ENCODE measurements at places on chromosomes 2 and 18.

DNA sequence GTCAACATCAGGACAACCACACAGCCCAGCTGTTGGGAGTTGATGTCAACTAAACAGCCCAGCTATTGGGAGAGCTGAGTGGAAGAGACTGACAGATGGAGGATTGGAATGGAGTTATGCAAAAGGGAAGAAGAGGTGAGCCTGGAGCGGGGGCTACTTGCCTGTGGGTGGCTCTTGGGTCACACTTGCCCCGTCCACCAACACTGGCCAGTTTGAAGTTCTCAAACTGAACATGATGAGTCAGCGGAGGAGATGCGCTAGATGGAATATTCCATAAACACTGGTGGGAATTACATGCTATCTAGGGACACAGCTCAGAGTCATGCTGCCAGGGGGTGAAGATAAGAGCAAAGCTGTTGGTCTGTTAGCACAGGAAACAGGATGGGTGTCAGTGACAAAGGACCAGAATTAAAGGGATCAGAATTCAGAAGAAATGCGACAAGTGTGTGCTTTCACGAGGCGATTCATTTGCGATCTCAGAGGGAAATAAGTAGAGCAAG lies 33.2 kb upstream of the AGAP1 start:
- no peak for DNase-seq

DNA sequence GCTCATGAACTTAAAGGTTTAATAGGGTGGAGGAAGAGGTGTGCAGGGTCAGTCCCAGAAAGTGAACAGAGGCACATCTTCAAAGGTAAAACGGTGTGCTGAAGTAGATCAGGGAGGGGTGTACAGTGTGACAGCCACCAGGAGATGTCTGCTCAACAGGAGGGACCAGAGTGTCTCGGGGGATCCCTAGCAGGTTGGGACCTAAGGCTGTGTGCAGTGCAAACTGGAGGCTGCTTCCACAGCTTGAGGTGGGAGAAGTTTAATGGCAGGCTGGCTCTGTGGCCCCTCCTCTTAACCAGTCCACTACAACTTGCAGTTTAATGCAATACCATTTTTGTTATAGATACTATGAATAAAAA lies 33.2 kb downstream of the PLA2R1 start:
- no peak for DNase-seq

- DNase-seq = no peak
Observed at GRCh38 chr18:23177433-23178072, 42.3 kb downstream of the CABLES1 start.

DNA sequence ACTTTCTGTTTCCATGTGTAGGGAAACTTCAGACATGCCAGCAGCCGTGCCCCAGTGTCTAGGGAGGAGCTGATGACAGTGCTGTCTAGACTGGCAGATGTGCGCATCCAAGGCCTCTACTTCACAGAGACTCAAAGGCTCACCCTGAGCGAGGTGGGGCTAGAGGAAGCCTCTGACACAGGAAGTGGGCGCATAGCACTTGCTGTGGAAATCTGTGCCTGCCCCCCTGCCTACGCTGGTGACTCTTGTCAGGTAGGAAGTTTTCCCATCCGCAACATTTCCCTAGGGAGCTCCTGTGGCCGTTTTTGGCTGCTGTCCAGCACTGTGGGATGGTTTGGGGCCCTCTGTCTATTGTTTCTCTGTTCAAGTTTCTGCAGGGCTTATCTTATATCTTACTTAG lies 143.1 kb upstream of the TTC39C start:
- DNase-seq = no peak

DNA sequence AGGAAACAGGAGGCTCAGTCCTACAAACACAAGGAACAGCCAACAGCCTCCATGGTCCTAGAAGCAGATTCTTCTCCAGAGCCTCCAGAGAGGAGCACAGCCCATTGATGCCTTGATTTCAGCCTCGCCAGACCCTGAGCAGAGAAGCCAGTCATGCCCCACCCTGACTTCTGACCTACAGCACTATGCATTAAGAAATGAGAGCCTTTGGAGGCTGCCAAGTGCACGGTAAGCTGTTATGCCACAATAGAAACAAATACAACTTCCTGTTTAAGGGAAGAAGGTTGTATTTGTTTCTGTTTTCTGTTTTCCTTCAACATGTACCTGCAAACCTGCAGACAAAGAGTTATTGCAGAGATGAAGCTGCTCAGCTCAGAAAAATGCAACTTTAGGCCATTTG lies 181.3 kb upstream of the AGAP1 start:
- no peak for DNase-seq

DNA sequence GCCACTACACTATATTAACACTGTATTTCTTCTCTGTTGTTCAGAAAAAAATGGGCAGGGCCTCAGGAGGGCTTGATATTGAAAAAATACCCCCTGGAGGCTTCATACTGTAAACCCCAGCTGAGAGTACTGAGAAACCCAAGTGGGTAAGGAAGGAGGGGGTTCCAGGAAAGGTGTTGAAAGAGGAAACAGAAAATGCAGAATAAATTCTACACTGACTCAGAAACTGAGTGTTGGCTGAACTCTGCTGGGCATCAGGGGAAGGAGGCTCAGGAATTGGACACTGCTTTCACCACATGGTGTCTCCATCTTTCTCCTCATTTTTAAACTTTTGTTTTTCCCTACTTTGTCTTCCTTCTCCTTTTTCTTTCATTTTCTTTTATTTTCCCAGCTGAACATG lies 253.7 kb downstream of the DYM start:
- no peak for DNase-seq

GRCh38 chr2:229920011-229920641 lies 1.7 kb downstream of the TRIP12 start:
- peak; percentile 52 for DNase-seq

GRCh38 chr2:26681656-26682055 lies 10.9 kb upstream of the KCNK3 start:
- no peak for DNase-seq

- no peak for DNase-seq
Observed at GRCh38 chr2:122328816-122329215, 573.4 kb downstream of the TSN start.

- no peak for DNase-seq
Observed at GRCh38 chr2:175817221-175817620, 184.8 kb downstream of the LNPK start.

- DNase-seq = peak; percentile 66
Observed at GRCh38 chr18:63963615-63964256, 6.1 kb upstream of the SERPINB8 start.

DNA sequence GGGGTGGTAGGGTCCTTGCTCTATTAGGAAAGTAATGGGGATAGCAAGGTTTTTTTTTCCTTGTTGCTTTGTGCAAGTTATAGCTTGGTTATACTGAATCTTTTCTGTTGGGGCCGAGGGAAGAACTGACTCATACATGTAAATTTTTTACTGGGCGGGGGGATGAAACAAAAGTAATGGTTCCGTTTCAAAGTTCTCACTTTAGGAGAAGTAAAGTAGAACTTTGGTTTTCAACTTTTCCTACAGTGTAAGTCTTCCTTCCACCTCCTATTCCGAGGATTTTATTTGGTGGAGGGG lies 1.1 kb downstream of the AFTPH start:
- DNase-seq = peak; percentile 16

DNA sequence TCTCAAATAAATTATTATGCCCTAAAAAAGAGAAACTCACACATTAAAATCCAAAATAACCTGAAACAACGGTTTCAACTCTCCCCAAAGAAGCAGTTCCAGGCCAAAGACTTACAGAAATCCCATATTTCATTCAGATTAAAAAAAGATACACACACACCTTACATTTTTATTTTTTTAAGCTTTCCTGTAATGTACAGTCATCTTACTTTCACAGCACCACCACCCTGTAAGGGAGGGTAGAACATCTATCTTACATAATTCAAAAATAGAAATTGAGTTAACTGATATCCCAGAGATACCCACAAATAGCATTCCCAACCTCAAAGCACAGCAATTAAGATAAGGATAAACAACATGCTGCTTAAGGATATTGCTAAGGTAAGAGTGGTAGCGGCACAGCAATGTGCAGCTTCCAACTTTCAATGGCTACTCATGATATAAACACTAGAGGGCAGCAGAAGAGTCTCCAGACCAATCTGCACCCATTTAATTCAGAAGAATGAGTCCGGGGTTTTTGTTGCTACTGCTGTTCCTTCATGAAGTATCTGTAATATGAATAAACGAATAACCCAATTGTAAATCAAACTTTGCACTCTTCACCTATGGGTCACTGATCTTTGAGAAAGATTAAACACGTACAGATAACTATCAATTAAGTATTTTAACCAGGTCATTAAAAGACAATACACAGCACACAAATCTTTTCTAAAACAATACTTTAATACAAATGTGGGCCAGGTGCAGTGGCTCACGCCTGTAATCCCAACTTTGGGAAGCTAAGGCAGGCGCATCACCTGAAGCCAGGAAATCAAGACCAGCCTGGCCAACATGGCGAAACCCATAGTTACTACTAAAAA lies 11.3 kb downstream of the GFPT1 start:
- DNase-seq = peak; percentile 37

GRCh38 chr2:134169788-134170187 lies 84.1 kb upstream of the MGAT5 start:
- no peak for DNase-seq

GRCh38 chr2:43302961-43303494 lies 76.6 kb upstream of the ZFP36L2 start:
- no peak for DNase-seq

GRCh38 chr18:69980509-69980908 lies 32.8 kb upstream of the CD226 start:
- no peak for DNase-seq

DNA sequence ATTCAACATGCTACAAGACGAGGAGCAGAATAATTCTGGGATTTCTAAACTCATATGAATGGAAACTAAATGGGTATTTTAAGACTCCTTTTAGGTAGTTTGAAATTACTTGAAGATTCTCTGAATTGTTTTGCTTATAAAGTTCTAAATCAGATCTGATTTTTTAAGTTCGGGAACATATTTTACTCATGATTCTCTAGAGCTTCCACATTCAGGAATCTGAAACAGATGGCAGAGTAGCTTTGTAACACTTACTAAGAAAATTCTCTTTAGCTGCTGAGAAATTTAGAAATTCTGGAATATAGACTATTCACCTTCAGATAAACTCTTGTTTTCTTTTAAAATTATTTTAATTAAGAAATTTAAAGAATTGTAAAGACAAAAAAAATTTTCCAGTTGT lies 13.7 kb downstream of the RBBP8 start:
- DNase-seq = no peak

- DNase-seq = no peak
Observed at GRCh38 chr18:35713545-35713944, 132.0 kb downstream of the GALNT1 start.

GRCh38 chr2:206939340-206939739 lies at the start of gene CPO:
Gene CPO (plus strand): TSS chr2:206939518. CDS start chr2:206939600, 82 bp downstream.
- no peak for DNase-seq

GRCh38 chr2:48089644-48090043 lies 183.3 kb upstream of the FBXO11 start:
- DNase-seq = no peak

- no peak for DNase-seq
Observed at GRCh38 chr2:1884933-1885580, 140.7 kb upstream of the PXDN start.

DNA sequence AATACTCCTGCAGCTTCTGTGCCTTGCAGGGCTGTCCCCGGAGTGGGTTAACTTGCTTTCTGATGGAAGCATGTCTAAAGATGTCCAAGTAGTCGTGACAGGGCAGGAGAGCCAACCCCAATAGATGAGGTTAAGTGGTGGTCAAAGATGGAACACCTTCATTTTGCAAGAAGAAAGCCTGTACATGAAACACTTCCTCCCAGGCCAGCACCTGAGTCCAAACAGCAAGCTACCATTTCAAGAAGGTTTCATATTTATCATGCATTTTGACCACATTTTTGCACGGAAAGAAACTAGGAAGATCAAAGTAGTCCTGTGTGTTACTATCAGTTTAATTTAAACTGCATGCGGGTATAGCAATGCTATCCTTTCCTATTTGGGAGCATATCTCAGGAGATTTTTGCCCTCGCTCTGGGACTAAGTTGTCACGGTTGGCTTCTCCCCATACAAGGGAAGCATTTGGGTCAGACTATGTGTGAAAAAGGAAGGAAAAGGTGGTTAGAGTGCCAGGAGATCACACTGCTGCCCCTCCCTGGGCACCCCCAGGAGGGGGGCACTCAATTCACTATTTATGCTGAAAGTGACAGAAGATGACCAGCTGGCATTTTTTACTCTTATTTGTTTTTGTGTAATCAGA lies 187.6 kb downstream of the ZNF521 start:
- DNase-seq = no peak

DNA sequence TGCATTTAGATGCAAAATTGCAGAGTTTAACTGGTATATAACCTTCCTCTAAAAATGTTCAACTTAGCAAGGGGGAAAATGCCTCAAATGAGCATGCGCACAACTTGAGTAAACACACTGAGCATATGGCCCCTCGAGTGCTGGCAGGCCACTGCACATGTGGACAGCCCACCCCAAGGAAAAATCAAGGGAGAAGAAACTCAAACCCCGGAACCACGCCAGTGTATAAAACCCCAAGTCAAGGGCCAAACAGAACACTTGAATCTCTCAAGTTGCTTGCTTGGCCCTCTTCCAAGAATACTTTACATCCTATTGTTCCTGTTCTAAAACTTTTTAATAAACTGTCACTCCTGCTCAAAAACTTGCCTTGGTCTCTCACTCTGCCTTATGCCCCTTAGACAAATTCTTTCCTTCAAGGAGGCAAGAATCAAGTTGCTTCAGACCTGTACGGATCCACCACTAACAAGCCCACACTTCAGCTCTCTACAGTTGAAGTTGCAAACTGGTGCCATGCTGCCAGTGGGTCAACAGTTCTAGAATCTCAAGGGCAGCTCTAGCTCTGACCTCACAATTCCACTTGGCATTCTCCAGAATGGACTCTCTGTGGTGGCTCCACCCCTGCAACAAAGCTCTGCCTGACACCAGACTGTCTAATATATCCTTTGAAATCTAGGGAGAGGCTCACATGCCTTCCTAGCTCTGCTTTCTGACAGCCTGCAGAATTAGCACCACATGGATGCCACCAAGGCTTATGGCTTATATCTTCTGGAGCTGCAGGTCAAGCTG lies 38.9 kb downstream of the HIBCH start:
- no peak for DNase-seq

DNA sequence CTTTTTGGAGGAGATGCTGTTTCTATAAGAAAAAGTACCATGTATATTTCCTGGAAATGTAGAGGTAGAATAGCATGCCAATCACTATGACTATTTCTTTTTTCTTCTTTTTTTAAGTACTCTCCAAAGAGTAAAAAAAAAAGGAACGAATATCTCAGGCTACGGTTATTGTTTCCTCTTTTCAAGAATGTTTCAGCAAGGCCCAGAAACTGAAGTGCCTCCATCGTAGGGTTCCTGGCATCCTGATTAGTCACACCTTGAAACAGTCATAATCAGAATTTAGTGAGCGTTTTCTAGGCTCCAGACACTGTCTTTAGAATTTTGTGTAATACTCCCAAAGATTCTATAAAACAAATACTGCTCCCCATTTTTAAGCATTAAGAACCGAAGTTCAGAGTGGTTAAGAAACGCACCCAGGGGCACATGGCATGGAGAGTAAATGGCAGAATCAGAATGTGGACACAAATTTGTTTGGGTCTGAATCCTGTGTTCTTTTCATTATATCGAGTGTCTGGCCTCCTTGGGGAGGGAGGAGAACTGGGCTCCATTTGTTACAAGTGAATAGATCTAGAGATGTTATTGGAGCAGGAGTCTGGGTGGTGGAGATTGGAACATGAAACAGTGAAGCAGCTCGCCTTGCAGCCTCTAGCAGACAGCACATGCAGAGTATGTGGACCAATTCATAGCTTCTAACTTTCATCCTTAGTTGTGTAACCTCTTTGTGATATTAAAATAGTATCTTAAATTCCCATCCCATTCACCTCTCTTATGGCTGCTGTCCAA lies 26.7 kb downstream of the ZEB2 start:
- DNase-seq = no peak

Data from globus pallidus (tissue), 1 donor.